Psoas muscle (tissue), 8 donors: ENCODE measurements at places on chromosomes 2 and 18.

GRCh38 chr2:25270061-25270460 lies 71.7 kb downstream of the DNMT3A start:
- no peaks in the 10 kb centered on the region for H3K27me3 ChIP-seq
- no peak overlapping the region for H3K27ac ChIP-seq
- peaks cover 97% of the 10 kb centered on the region for H3K36me3 ChIP-seq
- H3K4me1 ChIP-seq = no peaks in the 10 kb centered on the region
- DNase-seq = no peak

DNA sequence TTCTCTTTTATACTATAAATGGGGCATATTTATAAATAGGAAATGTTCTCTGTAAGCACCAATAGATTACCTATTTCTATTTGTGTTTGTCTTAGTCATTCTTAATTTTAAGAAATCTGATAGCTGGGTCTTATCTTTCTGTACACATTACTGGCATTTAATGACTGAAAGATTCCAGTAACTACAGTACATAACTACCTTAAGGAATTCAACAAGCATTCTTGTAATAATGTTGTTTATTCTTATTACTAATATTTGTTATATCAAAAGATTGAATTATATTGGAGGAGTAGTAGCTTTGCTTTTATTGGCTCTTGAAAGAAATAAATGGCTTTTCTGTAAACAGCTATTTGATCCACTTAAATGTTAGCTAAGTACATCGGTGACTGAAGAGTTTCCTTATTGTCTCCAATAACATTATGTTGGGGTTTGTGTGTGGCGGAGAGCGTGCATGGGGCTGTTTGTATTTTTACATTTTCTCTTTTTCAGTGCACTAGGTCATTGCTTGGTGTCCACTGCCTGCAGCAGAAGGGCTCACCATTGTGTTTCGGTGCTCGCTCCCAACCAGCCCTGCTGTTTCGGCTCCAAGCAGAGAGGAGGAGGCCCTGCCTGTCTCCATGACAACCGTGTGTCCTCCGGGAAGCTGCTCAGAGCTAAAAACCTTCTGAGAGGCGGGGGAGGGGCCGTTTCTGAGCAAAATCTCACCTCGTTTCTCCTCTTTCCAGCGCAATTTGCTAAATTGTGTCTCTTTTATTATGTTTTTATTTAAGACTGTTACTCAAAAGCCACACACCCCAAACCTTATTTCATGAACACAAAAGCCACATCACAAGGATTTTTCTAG lies 112.5 kb upstream of the SLC38A11 start:
- H3K4me1 ChIP-seq = no peaks in the 10 kb centered on the region
- no peaks in the 10 kb centered on the region for H3K36me3 ChIP-seq
- no peak for DNase-seq
- H3K27me3 ChIP-seq = no peaks in the 10 kb centered on the region

DNA sequence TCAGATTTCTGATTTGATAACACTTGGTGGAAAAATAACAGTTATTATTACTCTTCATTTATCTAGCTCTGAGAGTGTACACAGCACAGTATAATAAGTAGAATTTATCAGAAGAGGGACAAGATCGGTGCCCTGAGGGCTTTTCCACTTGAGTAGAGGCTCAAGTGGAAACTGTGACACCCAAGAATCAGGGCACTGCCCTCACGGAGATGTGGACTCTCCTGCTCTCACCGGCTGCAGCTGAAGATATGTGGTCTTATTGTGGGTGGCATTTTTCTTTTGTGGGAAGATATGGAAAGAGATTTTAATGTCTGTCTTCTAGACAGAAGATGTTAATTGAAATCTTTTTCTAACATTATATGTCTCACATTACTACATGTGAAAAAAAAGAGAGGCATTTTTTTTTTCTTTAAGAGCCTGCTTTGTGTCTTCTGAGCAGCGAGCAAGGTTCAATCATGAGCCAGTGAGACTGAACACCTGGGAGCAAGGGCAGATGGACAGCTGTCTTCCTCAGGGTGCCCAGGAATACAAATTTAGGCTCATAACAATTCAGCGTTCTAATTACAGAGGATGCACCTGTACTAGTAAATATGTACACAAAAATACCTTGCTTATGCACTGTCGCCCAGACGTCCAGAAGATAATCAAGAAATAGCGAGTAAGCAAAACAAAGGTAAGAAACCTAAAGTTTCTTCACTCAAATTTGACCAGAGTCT lies 1098.2 kb upstream of the FANCL start:
- no peak overlapping the region for H3K27ac ChIP-seq
- H3K4me1 ChIP-seq = no peaks in the 10 kb centered on the region
- no peaks in the 10 kb centered on the region for H3K27me3 ChIP-seq
- no peak overlapping the region for H3K4me3 ChIP-seq
- DNase-seq = no peak

GRCh38 chr2:34388446-34388845 lies 789.3 kb upstream of the FAM98A start:
- H3K27me3 ChIP-seq = no peaks in the 10 kb centered on the region
- no peaks in the 10 kb centered on the region for H3K4me1 ChIP-seq
- no peak overlapping the region for H3K4me3 ChIP-seq
- DNase-seq = no peak
- H3K27ac ChIP-seq = no peak overlapping the region
